ENCODE measurements at places on chromosomes 4 and X. TPM values are rescaled to one million over a fixed set of nuclear protein-coding genes. Genes with fewer than 3 reads are reported as not detected.

The UGT8 gene
- not detected for total RNA-seq

The TIMP1 gene
- total RNA-seq: 75.6 TPM

The SYN1 gene
- 0.22 TPM for total RNA-seq

The DNAAF6 gene
- not detected for total RNA-seq

DNA sequence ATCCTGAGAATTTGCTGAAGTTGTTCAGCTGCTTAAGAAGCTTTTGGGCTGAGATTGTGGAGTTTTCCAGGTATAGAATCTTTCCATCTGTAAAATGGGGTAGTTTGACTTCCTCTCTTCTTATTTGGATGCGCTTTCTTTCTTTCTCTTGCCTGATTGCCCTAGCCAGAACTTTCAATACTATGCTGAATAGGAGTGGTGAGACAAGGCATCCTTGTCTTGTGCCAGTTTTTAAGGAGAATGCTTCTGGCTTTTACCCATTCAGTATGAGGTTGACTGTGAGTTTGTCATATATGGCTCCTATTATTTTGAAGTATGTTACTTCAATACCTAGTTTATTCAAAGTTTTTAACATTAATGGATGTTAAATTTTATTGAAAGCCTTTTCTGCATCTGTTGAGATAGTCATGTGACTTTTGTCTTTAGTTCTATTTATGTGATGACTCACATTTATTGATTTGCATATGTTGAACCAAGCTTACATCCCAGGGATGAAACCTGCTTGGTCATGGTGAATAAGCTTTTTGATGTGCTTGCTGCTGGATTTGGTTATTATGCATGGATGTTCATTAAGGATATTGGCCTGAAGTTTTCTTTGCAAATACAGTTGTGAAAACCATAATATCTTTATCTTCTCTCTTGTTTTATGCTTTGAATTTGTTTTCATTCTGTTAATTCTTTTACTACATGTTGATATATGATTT, 573.8 kb upstream of the NDST4 start:
- H3K27ac ChIP-seq: no peak overlapping the region
- no peaks in the 10 kb centered on the region for H3K36me3 ChIP-seq
- no peaks in the 10 kb centered on the region for H3K27me3 ChIP-seq
- no peaks in the 10 kb centered on the region for H3K4me1 ChIP-seq
- no peak overlapping the region for H3K4me3 ChIP-seq

DNA sequence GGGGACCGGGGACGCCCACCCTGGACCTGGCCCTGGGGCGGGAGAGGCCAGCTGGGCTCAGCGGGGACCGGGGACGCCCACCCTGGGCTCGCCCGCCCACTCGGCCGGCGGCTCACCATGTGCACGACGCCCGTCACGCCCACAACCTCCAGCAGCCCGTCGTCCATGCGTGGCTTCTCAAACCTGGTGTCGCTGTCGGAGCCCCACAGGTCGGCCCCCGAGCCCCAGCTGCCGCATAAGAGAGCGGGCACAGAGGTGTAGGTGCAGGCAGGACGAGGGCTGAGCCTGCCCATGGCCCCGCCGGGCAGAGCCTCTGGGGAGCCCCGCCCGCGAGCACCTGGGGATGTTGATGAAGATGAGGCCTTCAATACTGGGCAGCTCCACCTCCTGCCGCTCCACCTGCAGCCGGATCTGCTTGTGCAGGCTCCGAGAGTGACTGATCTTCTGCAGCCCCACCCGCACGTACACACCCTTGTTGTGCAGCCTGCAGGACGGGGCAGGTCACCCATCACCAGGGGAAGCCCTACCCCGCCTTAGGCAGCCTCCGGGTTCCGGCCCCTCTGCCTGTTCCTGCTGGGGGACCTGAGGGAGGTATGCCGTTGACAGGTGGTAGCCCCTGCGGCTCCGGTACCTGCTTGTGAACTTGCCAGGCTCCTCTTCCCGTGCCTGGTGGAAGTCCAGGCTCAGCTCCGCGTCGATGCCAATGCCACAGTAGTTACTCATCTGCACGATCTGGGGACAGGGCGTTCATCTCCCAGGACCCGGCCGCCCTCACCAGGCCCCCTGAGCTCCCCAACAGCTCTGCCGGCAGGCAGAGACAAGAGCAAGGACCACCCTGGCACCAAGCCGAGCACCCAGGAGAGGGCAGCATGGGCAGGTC, 11.8 kb downstream of the DGKQ start:
- no peak for DNase-seq
- H3K4me1 ChIP-seq: no peaks in the 10 kb centered on the region
- no peaks in the 10 kb centered on the region for H3K27me3 ChIP-seq
- no peaks in the 10 kb centered on the region for H3K36me3 ChIP-seq
- no peak overlapping the region for H3K4me3 ChIP-seq

- H3K4me1 ChIP-seq: no peaks in the 10 kb centered on the region
- no peak overlapping the region for H3K27ac ChIP-seq
- H3K36me3 ChIP-seq: peaks cover 47% of the 10 kb centered on the region
- H3K4me3 ChIP-seq: no peak overlapping the region
- no peaks in the 10 kb centered on the region for H3K27me3 ChIP-seq
Observed at GRCh38 chr4:113368056-113368455, 318.6 kb downstream of the ANK2 start.
